ENCODE measurements at places on chromosomes 5 and 9. TPM values are rescaled to one million over a fixed set of nuclear protein-coding genes. Genes with fewer than 3 reads are reported as not detected.

DNA sequence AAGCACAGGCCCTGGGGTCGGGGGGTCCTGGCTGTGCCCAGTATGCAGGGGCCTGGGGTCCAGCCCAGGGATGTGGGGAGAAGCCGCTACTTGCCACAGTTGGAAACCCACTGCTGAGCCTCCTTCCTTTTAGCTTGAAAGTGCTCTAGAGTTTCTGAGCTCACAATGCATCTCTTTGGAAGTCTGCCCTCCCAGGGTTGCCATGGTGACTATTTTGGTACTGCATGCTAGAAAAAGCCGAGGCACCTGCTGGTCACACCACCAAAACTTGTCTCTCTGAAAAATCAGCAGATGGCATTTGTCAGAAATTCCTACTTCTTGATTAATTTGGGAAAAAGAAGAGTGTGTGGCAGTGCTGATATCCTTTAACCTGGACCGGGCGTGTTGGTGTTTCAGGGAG lies 151.8 kb downstream of the SEC61B start:
- DNase-seq: no peak

DNA sequence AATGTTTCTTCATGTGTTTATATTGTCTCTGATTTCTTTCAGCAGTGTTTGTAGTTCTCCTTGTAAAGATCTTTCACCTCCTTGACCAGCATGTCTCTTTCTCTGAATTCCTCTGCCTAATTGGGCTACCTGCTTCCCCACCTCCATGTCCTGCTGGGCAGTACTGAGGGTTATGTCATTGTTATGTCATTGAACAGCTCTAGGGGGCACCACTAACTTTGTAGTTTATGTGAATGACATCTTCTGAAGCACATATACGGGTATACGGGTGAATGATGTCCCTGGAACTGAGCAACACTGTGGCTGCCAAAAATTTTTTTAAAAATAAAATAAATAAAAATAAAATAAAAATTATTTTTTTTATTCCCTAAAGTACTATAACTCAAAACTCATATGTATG lies 16.9 kb upstream of the SNCAIP start:
- DNase-seq: no peak

DNA sequence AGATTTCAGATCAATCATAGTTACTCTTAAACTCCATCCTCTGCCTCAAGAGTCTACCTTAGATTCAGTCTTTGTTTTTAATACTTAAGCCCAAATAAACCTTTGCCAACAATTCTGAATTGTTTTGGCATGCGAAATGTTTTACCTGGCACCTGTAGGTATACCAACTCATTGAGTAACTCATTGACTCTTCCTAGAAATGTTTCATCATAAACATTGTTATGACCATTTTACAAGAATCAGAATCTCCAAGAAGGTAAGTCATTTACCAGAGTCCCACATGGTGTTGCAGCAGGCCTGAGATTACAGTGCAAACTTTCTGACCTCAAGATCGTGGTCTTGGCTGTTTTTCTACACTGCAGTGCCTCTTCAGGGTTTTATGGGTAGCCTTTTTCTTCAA lies 750.4 kb downstream of the BRINP1 start:
- no peak for DNase-seq

- no peak for DNase-seq
These were observed 102.4 kb upstream of the PJA2 start for GRCh38 chr5:109511980-109512734.

DNA sequence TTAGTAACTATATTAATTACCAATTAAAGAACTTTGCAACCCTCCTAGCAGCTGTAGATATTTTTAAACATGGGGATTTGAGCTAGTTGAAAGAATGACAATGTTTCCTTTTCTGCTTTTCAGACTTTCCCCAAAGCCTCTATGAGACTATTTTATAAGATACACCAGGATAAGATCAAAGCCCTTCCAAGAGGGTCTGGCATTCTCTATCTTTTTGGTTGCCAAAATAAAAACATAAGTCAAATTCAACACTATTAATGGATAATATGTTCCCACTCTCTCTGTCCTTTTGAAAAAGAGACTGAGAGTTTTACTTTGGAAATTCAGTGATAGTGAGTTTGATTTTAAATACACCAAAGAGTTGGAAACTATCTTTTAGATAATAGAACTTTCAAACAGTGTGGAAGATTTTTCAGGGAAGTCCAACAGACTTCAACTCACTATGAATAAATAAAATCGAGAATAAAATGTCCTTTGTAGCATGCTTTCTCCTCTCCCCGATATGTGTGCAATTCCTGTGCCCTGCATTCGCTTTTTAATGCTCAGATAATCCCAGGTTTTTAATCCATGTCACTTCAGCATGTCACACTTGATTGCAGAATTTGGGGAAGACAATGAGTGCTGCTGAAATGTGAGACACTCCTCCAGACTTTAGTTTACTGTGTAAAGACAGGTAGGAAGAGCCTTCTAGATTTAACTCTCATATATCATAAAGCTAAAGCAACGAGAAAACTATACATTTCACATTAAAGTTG lies 1095.7 kb upstream of the DMAC1 start:
- no peak for DNase-seq

DNA sequence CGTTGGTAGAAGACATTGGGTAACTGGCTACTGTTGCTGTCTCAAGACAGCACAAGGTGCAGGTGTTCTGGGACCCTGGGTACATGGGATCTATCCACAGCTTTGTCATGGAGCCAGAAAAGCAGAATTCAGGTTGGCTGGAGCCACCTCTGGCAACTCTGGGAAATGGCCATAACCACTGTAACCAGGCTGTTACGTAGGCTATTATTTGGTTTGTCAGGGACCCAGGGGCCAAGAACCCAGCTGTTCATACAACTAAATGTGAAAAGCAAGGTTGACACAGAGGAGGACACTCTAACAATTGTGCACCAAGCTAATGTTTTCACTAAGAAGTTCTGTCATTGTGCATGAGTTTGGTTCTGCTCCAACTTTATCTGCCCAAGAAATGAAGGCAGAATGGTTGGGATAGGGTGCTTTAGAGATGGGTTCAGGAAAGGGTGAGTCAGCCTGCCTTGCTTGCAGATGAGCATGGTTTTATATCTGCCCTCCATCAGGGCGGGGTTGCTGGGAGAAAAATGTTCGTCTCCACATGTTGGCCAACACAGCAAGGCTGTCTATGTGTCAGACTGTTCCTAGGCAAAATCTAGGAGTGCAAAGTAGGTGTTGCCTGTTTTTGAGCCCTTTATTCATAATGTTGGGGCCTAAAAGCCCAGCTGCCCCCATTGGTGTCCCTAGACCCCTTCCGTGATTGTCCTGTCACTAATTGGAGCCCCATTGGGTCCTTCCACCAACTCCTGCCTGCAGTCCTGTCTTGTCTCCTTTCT lies 131.3 kb upstream of the DAP start:
- no peak for DNase-seq

GRCh38 chr5:157890836-157891597 lies 32.1 kb upstream of the CLINT1 start:
- DNase-seq: no peak

DNA sequence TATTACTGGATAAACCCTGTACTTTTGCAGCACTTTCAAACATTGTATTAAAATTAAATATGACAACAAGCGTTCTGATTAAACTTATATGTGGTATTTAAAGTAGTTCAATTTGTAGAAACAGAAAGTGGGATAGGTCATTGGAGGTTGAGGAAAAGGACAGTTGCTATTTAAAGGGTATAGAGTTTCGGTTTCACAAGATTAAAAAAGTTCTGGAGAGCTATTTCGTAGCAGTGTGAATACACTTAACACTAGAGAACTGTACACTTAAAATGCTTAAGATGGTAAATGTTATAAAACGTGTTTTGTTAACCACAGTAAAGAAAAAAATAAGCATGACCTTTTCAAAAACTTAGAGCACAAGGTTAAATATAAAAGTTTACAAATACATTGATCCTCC lies 382.1 kb downstream of the BRINP1 start:
- no peak for DNase-seq

- DNase-seq: no peak
These were observed at the start of gene LTC4S for GRCh38 chr5:179793468-179794139. Gene LTC4S, plus strand, starts transcription at chr5:179793986. Its CDS starts 95 bp downstream, at chr5:179794081.

GRCh38 chr9:89874351-89875321 lies 269.8 kb downstream of the GADD45G start:
- no peak for DNase-seq

SLC25A2 gene
- 0.69 TPM for total RNA-seq

EGFLAM gene
- total RNA-seq: 17.4 TPM

ATP10B gene
- 3.4 TPM for total RNA-seq

LOX gene
- 158 TPM for total RNA-seq

KIAA1958 gene
- 11.3 TPM for total RNA-seq
